ENCODE measurements at places on chromosomes 12 and 14.

DNA sequence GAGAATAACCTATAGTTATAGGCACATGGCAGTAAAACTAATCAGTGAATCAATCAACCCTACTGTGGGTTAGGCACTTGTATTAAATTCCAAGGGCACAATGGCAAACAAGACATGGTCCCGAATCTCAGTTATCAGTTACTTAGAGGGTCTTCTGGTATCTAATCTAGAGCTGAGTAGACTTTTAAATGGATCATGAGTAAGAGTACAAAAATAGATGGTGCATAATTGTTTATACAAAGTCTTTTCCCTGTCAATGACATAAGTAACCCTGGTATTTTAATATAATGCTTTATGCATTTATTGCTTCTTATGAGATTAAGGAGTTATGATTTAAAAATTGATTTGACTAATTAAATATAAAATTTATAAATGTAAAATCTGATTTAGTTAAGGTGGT lies 23.0 kb upstream of the KCNJ8 start:
- no peak for DNase-seq

DNA sequence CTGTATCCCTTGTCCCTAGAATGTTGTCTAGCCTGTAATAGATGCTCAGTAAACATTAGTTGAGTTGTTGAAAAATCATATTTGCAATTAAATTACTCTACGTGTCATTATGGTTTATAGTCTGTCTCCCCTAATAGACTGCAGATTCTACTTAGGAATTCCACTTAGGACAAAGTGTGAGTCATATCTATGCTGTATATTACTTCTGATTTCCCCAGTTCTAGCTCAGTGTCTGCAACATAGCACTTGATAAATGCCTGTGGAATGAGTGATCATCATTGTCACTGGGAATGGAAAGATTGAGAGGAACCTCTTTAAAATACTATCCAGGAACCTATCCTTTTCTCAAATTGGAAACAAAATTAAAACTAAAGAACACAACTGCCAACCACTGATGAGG lies 99.3 kb downstream of the TBX5 start:
- DNase-seq: no peak

DNA sequence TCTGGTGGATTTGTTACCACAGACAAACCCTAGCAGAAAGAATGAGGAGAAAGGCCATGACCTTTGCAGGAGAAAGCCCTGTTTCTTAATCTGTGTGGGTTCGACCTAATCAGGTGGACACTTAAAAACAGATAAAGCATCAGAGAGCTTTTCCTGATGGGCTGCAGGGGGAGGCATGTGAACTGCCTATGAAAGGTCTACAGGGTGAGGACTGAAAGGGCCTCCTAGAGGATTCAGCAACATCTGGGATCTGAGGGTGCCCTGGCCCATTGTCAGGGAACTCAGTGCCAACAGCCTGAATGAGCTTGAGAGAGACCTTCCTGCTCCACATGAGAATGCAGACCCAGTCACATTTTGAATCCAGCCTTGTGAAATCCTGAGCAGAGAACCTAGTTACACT lies 178.8 kb upstream of the DDHD1 start:
- no peak for DNase-seq

DNA sequence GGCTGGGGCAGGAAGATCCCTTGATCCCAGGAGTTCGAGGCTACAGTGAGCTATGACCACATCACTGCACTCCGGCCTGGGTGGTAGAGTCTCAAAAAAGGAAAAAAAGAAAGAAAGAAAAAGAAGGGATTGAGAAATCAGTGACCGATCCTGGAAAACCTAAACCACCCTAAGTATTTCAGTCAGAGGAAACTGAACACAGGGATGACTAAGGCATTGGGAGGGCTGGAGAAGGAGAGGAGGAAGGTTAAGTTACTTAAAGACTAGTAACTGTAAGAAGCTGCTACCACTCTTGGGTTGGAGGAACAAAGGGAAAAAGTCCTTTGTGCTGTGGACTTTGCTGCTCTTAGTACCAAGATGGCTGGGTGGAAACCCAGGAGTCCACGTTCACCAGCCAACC lies 10.6 kb downstream of the HHIPL1 start:
- no peak for DNase-seq

GRCh38 chr14:70709726-70710382 lies 68.1 kb downstream of the TTC9 start:
- no peak for DNase-seq

DNA sequence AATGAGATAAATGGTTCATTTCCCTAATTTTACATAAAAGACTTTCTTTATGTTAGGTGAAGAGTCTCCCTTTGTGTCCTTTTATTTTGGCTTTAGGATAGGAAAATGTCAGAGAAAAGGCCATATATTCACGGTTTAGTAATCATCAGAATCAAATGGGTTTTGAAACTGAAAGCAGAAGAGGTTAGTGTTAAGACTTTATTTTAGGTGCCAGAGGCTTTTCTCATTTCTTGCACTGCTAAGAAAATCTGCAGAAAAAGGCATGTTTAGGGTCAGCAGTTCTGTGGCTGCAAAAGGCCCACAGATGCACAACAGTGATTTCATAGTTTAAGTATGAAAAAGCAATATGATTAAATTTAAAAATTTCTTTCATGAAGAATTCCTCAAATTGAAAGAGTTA lies 80.4 kb upstream of the SINHCAF start:
- no peak for DNase-seq

GRCh38 chr14:68846466-68846865 lies 53.6 kb upstream of the ZFP36L1 start:
- no peak for DNase-seq

GRCh38 chr12:119869720-119870119 lies 7.4 kb downstream of the CIT start:
- DNase-seq: no peak

- DNase-seq: peak; percentile 50
Measured at GRCh38 chr14:91377700-91378652, 39.6 kb downstream of the CCDC88C start.

DNA sequence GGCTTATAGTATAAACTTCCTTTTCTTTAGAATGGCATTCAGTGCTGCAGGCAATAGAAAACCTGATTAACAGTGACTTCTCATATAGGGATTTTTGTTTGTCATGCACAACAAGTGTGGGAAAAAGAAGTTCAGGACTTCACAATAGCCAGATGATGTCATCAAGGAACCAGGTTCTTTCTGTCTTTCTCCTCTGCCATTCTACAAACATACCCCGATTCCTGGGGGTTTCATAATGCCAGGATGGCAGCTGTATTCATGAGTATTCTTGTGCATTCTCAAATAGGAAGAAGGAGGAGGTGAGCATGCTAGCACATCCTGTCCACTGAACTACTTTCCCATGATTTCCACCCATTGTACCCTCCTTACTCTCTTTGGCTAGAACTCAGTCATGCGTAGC lies 182.7 kb upstream of the EEA1 start:
- no peak for DNase-seq

GRCh38 chr12:31578632-31579031 lies 12.3 kb downstream of the DENND5B start:
- no peak for DNase-seq

DNA sequence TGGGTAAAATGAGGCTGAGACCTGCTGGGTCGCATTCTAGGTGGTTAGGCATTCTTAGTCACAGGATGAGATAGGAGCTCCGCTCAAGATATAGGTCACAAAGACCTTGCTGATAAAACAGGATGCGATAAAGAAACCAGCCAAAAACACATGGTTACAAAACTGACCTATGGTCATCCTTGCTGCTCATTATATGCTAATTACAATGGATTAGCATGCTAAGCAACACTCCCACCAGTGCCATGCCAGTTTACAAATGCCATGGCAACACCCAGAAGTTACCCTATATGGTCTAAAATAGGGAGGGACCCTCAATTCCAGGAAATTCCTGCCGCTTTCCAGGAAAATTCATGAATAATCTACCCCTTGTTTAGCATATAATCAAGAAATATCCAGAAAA lies 132.4 kb downstream of the BRMS1L start:
- DNase-seq: no peak

GRCh38 chr14:58815794-58816193 lies 178.0 kb downstream of the DACT1 start:
- no peak for DNase-seq

DNA sequence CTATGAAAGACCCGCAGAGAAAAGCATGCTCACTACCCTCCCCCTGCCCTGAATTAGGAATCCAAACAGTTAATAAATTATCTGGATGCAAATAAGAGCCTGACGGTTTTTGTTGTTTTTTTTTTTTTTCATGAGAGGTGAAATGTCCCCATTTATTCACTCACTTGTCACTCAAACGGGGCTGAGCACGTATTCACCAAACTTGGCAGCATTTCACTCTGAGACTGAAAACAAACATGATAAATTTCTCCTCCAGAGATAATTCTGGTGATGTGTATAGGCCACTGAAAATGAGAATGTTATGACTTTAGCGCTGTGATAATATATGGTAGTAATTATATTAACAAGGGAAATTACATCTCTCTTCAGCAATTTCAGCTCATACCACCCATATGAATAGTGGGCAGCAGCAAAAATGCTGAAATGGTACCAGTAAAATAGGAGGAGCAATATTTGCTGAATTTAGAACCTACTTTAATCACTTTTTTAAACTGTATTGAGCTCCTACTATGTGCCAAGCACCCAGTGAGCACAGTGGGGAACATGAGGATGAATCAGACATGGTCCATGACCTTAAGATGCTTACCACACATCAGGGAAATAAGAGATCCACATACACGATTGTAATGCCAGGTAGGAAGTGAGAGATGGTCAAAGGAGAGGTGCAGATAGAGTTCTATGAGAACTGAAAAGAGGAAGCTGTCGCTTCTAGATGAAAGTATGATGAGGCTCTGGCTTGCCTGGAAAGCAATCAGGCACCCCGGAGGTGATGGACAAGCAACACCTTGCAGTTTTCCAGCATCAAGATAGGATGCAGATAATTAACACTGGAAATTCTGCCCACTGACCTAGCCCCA lies 286.5 kb upstream of the TMPO start:
- no peak for DNase-seq

DNA sequence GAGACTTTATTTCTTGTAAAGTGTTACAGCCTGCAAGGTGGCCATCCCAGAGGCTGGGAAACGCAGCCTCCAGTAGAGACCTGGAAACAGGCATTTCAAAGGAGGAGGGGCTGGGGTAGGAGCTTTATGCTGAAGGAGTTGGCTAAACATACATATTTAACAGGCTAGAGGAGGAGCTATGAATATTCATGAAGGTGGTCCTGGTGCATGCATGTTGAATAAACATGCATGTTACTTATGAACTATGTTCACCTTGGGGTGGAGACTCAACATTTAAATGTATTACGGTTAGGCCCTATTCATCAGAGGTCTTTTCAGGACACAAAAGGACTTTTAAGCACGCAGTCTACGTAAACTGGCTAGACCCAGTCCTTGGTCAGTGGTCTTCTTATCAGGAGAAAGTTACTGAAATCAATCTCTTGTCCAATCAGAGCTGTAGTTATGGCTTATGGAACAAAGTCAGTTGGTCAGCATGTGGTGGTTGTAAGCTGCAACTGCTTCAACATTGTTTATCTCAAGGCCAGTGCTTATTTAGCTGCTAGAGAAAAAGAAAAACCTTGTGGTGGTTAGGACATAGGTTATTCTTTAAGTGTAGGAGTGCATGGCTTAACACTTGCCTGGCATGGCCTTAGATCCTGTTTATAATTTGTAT lies 11.4 kb upstream of the ARF6 start:
- DNase-seq: no peak

GRCh38 chr14:73576391-73576790 lies 7.4 kb downstream of the ACOT2 start:
- DNase-seq: no peak

All from activated naive CD4-positive, alpha-beta T cell treated with anti-CD3 and anti-CD28 coated beads, Interleukin-2, amount 50 U/mL, for 16 hours (primary cell).